Liver (tissue), 10 donors: ENCODE measurements at places on chromosomes 7 and 10. TPM values are rescaled to one million over a fixed set of nuclear protein-coding genes. Genes with fewer than 3 reads are reported as not detected.

DNA sequence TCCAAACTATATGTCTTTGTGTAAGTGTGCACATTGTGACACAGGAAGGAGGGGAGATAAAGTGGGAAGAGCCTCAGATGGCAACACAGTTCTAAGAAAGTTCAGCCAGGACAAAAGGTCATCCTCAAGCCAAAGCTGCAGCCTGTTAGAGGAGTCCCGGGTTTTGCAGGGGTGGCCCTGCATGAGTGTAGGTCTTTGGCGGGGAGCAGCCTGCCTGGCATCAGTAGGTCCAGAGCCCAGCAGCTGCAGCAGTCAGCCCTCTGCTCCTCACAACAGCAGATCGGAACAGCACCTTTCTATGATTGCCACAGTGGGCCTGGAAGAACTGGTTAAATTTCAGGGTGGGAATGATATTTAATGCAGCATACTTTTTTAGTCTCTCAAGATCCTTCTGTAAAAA lies 13.5 kb upstream of the VDAC2 start:
- H3K27ac ChIP-seq = no peak overlapping the region
- no peak for DNase-seq
- H3K4me1 ChIP-seq = peaks cover 3% of the 10 kb centered on the region
- H3K4me3 ChIP-seq = no peak overlapping the region
- H3K27me3 ChIP-seq = no peaks in the 10 kb centered on the region

DNA sequence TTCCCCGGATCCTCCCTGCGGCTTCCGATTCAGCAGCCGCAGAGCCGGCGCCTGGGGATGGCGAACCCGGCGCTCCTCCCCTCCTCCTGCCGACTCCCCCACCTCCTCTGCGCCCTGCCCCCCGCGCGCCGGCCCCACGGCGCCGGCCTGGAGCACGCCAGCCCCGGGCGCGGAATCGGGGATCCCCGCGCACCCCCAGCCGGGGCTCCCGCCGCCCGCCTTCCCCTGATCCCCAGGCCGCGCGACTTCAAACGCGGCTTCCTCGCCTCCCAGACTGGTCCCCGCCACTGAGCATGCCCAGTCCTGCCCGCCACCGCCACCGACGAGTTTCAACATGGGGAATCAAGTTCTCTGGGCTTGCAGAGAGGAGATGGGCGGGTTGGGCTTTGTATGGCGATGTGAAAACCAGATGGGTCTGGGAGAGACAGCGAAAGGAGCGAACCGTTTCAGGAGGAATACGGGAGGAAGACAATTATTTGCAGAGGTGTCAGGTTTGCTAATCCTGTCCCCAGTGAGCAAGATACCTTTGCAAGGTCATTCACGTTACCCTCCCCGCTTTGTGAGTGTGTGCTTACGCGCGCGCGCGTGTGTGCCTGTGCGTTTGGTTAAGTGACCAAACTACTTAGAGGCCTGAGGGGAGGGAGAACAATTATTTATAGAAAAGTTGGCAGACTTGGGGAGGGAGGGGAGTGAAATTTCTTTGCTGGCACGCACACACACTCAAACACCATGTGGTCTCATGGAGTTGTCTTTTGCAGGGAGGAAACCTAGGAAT lies at the start of gene PANK1:
TSS of gene PANK1 (minus strand) at position 276 of the 775 bp plus-strand sequence. CDS start 351 bp downstream, outside the sequence.
- peak within 1 kb of the TSS; percentile 86 for H3K4me3 ChIP-seq
- peak; percentile 70 for DNase-seq
- peaks cover 24% of the 10 kb centered on the region for H3K4me1 ChIP-seq
- no peaks in the 10 kb centered on the region for H3K27me3 ChIP-seq

Gene ZNF92
- 6.5 TPM for total RNA-seq

Gene RAMP3
- 2.3 TPM for total RNA-seq

Gene INSYN2A
- not detected for total RNA-seq

DNA sequence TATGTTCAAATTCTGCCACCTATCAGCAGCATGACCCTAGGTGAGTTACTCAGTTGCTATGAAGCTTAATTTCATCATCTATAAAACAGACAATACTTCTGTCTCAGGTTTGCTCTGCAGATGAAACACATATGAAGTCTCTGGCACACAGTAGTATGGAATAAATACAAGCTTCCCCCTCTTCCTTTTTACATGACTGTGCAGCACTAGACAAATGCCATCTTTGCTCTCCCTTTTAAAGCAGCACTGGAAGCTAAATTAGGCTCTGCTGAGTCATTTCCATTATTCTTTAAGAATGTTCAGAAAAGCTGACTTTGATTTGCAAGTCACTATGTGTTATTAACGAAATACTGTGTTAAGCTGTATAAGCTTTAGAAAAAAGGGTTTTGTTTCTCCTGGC lies 40.7 kb upstream of the ANAPC16 start:
- H3K4me1 ChIP-seq = no peaks in the 10 kb centered on the region
- no peak overlapping the region for H3K27ac ChIP-seq
- no peaks in the 10 kb centered on the region for H3K36me3 ChIP-seq
- no peaks in the 10 kb centered on the region for H3K27me3 ChIP-seq

DNA sequence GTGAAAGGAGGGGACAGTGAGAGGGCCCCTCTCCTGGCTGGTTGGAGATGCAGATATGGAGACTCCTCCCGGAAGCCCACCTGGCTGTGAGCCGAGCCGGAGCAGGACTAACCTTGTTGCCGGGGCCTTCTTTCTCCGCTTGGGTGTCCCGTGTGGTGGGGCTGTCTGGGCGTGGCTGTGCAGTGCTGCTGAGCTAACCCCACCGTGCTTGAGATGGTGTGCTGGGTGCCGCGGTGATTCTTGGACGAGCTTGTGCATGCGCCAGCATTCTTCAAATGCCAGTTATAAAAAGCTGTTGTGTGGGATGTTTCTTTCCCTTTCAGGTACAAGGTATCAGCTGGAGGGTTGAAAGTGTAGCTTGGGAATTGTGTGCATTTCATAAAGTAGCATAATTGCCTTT lies 48.8 kb downstream of the DAGLB start:
- no peak overlapping the region for H3K4me3 ChIP-seq
- H3K36me3 ChIP-seq = peaks cover 22% of the 10 kb centered on the region
- no peak for DNase-seq
- no peaks in the 10 kb centered on the region for H3K27me3 ChIP-seq
- no peak overlapping the region for H3K27ac ChIP-seq
- peaks cover 4% of the 10 kb centered on the region for H3K4me1 ChIP-seq

Gene ATP6V0A4
- total RNA-seq = not detected

GRCh38 chr7:22301790-22302189 lies 55.2 kb downstream of the RAPGEF5 start:
- H3K36me3 ChIP-seq = peaks cover 2% of the 10 kb centered on the region
- no peaks in the 10 kb centered on the region for H3K27me3 ChIP-seq
- DNase-seq = no peak
- no peak overlapping the region for H3K4me3 ChIP-seq
- no peak overlapping the region for H3K27ac ChIP-seq

Gene BEND7
- 4.1 TPM for total RNA-seq

Gene CALN1
- total RNA-seq = 0.14 TPM

Gene SPDYE16
- total RNA-seq = 0.17 TPM

Gene STN1
- 12.9 TPM for total RNA-seq

DNA sequence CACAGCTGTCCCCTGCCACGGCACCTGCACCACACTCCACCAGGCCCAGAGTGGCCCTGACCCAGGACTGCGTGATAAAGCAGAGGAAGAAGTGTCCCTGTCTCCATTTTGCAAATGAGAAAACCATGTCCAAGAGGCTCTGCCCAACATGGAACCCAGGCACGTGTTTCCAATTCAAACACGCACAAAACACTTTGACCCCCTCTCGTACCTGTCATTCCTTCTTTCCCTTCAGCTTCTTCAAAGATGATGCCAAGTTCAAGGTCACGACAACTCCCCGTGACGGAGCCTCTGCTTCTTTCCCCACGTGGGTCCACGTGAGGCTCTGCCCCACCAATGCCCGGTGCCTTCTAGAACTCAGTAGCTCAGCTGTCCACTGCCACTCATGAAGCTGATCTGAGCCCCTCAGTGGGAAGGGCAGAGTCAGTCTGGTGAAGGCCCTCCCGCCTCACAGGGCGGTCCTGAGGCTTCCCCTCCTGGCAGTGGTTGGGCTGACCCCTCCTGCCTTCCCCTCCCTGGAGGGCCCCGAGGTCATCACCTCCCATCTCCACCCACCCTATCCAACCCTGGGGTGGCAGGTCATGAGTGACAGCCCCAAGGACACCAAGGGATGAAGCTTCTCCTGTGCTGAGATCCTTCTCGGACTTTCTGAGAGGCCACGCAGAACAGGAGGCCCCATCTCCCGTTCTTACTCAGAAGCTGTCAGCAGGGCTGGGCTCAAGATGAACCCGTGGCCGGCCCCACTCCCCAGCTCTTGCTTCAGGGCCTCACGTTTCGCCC lies 19.0 kb downstream of the CALML5 start:
- H3K27ac ChIP-seq = no peak overlapping the region
- no peaks in the 10 kb centered on the region for H3K36me3 ChIP-seq
- DNase-seq = no peak
- H3K27me3 ChIP-seq = no peaks in the 10 kb centered on the region
- H3K4me1 ChIP-seq = no peaks in the 10 kb centered on the region
- H3K4me3 ChIP-seq = no peak overlapping the region

Gene CALML3
- not detected for total RNA-seq

Gene WNT2
- total RNA-seq = 1.3 TPM

DNA sequence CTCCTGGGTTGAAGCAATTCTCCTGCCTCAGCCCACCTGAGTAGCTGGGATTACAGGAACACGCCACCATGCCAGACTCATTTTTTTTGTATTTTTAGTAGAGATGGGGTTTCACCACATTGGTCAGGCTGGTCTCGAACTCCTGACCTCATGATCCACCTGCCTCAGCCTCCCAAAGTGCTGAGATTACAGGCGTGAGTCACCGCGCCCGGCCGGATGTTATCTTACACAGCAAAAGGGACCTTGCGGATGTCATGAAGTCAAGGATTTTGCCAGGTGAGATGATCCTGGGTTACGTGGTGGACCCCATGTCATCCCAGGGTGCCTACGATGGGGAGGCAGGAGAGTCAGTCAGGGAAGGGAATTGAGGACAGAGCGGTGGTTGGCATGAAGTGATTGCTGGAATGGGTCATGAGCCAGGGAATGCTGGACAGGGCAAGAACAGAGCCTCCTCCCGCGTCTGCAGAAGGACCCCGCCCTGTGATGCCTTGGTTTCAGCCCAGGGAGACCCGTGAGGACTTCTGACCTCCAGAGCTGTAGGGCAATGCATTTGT lies 8.7 kb upstream of the UBE3C start:
- no peak for DNase-seq
- H3K4me3 ChIP-seq = no peak overlapping the region
- no peak overlapping the region for H3K27ac ChIP-seq
- no peaks in the 10 kb centered on the region for H3K4me1 ChIP-seq

GRCh38 chr10:3201796-3202195 lies 29.2 kb upstream of the PITRM1 start:
- H3K4me1 ChIP-seq = no peaks in the 10 kb centered on the region
- DNase-seq = no peak
- no peaks in the 10 kb centered on the region for H3K36me3 ChIP-seq
- no peak overlapping the region for H3K4me3 ChIP-seq
- no peak overlapping the region for H3K27ac ChIP-seq
- no peaks in the 10 kb centered on the region for H3K27me3 ChIP-seq

DNA sequence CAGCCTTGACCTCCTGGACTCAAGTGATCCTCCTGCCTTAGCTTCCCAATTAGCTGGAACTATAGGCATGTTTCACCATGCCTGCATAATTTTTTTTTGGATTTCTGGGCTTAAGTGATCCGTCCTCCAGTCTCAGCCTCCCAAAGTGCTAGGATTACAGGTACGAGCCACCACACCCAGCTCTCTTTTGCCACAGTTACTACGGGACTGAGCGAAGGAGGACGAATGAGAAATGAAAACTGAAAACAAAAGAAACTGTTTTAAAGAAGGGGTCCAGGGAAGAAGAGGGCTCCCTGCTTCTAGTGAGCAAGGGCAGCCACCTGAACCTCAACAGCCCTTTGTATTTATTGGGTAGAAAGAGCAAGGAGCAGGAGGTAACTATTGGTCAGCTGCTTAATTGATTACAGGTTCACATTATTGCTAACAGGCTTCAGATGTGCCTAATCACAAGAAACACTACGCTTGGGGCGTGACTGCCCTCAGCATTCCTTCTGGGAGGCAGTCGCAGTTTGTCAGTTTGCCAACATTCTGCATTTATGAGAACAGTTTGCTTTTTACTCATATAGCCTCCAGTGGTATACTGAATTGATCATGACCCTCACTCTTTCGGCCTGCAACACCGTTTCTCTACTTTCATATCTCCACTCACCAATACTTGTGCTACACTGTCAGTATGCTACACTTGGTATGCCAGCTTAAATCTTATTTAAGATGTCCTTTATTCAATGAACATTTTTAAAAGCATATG lies 676.8 kb downstream of the DNAJB9 start:
- H3K4me3 ChIP-seq = no peak overlapping the region
- no peak overlapping the region for H3K27ac ChIP-seq
- DNase-seq = no peak
- no peaks in the 10 kb centered on the region for H3K4me1 ChIP-seq
- no peaks in the 10 kb centered on the region for H3K36me3 ChIP-seq
- H3K27me3 ChIP-seq = no peaks in the 10 kb centered on the region

- H3K27me3 ChIP-seq = no peaks in the 10 kb centered on the region
- DNase-seq = no peak
- H3K4me3 ChIP-seq = no peak overlapping the region
Observed at GRCh38 chr7:43391518-43391917, 191.4 kb upstream of the STK17A start.

DNA sequence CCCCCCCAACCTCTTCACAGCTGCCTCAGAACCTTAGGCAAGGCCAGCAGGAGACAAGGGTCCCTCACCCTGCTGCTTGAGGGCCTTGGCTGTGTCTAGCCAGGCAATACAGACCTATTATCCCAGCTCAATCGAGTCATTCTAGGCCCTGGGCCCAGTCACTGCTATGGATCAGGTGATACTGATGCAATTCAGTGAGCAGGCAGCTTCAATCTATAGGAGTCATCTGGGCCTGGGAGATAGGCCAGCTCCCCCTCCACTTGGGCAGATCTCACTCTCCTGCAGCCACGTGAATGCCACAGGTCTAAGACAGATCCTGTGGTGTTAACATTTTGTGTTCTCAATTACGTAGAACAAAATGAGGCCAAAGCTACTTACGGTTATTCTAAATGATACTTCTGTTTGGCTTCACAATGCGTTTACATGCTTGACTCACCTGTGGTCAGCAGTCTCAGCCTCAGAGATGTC lies 68.0 kb upstream of the LRRC4 start:
- no peaks in the 10 kb centered on the region for H3K4me1 ChIP-seq
- DNase-seq = no peak
- H3K27ac ChIP-seq = no peak overlapping the region
- no peak overlapping the region for H3K4me3 ChIP-seq
- H3K27me3 ChIP-seq = no peaks in the 10 kb centered on the region

Gene FAM221A
- total RNA-seq = 12.0 TPM

DNA sequence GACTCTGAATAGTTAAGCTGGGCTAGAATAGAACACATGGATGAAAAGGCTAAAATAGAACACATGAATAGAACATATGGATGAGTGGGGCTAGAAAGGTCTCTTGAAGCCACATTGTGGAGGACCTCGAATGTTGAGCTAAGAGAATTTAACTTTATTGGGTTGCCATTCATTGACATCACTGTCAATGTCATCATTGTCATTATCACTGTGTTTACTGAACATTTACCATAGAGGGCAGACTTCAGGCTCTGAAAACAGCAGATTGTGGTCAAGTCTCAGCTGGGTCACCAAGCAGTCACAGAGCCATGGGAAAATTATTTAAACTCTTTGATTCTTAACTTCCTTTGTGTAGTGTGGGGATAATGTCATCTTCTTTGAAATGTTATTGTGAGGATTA lies 80.4 kb downstream of the WDFY4 start:
- DNase-seq = no peak
- H3K4me1 ChIP-seq = no peaks in the 10 kb centered on the region
- no peak overlapping the region for H3K27ac ChIP-seq
- H3K4me3 ChIP-seq = no peak overlapping the region
- H3K36me3 ChIP-seq = no peaks in the 10 kb centered on the region

Gene STEAP1
- 28.5 TPM for total RNA-seq

- H3K4me1 ChIP-seq = no peaks in the 10 kb centered on the region
- no peak overlapping the region for H3K27ac ChIP-seq
- H3K36me3 ChIP-seq = no peaks in the 10 kb centered on the region
- H3K4me3 ChIP-seq = no peak overlapping the region
- no peaks in the 10 kb centered on the region for H3K27me3 ChIP-seq
Observed at GRCh38 chr7:35755711-35756110, 45.1 kb upstream of the SEPTIN7 start.
